ENCODE measurements at places on chromosomes 16 and 17.

DNA sequence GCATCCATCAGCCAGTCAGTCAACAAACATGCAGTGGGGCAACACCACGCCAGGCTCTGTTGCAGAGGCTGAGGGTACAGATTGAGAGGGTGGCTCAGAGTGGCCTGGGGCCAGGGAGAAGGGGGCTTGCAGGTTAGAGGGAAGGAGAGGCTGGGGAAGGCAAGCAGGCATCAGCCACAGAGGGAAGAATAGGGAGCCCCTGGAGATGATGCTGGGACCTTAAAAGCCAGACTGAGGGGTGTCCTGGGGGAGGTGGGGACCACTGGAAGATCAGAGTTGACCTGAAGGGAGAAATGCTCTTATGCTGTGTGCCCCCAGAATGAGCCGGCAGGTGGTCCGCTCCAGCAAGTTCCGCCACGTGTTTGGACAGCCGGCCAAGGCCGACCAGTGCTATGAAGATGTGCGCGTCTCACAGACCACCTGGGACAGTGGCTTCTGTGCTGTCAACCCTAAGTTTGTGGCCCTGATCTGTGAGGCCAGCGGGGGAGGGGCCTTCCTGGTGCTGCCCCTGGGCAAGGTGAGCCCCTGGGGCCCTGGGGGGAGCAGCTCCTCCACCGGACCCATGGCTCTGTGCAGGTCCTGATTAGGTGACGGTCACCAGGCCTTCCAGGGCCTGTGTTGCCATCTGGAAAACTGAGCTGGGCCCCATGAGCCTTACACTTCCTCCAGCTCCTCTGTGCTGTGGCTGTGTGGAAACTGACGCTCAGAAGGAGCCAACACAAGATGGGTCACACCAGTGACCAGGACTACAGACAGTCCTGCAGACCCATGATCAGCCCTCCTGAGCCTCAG is 1.7 kb downstream of the CORO1A start:
- DNase-seq: no peak

- DNase-seq: peak; percentile 72
Measured at GRCh38 chr17:2055292-2056205, 646 bp downstream of the HIC1 start.

DNA sequence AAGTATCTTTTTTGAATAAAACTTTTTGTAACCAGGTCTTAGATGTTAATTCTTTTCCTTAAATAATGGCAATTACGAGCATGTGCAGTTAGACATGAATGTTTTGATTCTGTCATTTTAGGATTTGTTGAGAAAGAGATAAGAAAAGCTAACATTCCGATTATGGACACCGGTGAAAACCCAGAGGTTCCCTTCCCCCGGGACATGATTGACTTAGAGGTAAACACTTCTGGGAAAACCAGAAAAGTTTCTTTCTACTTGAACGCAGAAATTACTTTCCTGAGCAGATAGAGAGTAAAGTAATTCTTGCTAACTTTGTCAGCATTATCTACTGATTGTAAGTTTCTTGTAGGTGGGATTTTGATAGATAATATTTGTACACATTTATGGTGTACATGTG is 9.2 kb downstream of the ATP6V0A1 start:
- DNase-seq: no peak

- no peak for DNase-seq
Measured at GRCh38 chr17:38898291-38898679, 27.1 kb upstream of the LASP1NB start.

DNA sequence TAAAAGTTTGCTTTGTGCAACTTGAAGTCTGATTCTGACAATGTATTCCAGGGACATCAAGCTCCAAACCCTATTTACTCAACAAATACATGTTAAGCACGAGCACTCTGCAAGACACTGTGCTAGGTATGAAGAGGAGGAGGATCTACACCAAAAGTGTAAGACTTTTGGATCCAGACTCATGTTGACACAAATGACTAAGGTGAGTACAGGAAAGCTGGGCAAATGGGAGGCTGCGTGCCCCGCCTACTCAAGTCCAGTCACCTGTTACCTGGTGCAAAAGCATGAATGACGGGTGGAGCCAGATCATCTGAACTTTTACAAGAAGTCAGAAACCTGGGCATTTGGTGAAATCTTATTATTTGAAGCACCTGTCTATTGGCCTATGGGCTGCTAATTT is 120.7 kb downstream of the ABCC12 start:
- no peak for DNase-seq

GRCh38 chr16:67965668-67966548 is 2.5 kb downstream of the SLC12A4 start:
- DNase-seq: no peak

GRCh38 chr16:24645739-24646645 is 83.5 kb upstream of the TNRC6A start:
- DNase-seq: peak; percentile 72

DNA sequence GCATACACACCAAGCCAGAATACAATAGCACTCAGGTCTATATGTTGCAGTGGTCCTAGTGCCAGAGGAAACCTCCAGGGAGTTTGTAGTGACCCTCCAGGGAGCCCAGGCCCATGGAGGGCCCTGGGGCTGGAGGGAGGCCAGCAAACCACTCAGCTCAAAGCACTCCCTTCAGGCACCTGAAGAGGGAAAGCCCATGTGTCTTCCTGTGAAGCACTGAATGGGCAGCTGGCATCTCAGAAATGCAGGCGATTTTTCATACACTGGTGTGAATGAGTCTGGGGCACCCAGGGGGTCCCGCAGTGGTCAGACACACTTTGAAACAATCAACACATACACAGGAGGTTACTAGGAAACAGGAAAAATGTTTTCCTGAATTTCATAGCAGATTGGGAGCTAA is 12.8 kb downstream of the TBC1D26 start:
- peak; percentile 58 for DNase-seq

DNA sequence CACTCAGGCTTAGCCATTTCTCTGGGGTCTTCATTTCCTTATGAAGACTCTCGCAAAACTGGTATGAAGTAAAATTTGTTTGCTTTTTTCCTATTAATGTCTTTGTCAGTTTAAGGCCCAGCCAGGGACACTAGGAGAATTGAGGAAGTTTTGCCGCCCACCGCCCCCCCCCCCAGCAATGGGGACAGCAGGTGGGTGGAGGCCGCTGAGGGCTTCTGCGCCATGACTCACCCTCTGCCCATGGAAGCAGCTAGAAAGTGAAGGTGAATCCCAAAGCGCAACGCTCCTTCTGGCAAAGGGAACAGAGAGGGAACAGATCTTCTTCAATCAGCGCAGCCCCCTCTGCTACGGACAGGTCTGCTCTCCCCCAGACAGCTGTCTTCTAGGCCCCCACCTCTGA is 49.7 kb downstream of the MARF1 start:
- DNase-seq: no peak

DNA sequence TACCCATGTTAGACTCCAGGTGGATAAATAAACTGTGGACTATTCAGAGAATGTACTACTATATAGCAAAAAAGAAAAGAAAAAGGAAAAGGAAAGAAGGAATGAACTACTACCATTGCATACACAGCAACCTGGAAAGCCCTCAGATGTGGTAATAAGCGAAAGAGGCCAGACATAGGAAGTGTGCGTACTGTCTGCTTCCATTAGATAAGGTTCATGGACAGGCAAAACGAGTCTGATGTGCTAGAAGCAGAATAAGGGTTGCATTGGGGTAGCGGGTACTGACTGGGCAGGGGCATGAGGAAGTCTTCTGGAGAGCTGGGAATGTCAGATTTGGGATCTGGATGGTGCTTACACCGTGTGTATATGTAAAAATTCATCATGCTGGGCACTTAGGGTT is 21.8 kb downstream of the CLEC16A start:
- no peak for DNase-seq

GRCh38 chr16:29650771-29651170 is 12.3 kb upstream of the SPN start:
- no peak for DNase-seq

DNA sequence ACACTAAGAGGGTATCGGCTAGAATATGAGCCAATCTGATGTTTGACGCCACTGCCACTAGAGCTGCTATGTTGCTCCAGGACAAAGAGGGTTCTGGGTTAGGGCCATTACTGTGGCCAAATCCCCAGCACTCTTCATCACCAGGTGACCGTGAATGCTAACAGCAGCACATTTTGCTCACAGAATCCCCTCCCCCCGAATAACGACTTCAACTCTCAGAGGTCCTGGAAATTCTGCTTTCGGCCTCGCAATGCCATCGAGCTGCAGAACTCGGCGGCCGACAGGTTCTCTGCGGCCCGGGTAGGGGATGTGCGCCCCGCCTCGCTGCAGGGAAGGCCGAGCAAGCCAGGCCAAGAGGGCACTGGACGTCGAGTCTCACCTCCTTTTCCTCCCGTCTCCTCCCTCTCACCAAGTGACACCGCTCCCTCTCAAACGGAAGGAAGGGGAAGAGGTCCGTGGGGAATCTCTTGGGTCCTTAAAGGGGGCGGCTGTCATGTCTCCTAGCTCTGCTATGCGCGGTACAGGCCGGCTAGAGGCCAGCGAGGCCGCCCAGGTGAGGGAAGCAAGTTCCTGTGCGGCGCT is 31.9 kb downstream of the CDK5R1 start:
- DNase-seq: no peak

DNA sequence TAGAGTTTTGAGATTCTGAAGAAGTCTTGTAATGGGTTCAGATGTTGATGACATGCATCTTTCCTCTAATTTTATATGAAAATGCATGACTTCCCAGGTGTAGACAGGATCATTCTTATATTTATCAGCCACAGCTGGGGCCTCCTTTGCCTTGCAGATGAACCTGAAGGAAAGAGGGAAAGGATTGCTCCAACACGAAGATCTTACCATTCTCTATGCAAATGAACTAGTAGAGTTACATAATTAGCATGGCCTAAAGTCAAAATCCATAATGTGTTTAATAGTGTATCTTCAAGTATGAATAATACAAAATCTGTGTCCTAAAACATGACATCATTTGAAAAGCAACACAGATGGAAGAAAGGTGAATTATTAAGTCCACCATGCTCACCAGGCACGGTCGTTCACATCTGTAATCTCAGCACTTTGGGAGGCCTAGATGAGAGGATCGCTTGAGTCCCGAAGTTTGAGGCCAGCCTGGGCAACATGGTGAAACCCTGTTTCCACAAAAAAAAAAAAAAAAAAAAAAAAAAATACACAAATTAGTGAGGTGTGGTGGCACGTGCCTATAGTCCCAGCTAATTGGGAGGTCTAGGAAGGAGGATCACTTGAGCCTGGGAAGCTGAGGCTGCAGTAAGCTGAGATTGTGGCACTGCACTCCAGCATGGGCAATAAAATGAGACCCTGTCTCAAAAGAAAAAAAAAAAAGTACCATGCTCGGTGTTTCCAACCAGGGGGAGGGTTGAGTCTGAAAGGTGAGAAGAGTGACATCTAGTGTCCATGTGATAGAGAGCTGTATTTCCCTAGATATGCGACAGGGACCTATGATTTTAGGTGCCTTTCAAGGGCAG is 6.3 kb downstream of the VWA3A start:
- peak; percentile 65 for DNase-seq

DNA sequence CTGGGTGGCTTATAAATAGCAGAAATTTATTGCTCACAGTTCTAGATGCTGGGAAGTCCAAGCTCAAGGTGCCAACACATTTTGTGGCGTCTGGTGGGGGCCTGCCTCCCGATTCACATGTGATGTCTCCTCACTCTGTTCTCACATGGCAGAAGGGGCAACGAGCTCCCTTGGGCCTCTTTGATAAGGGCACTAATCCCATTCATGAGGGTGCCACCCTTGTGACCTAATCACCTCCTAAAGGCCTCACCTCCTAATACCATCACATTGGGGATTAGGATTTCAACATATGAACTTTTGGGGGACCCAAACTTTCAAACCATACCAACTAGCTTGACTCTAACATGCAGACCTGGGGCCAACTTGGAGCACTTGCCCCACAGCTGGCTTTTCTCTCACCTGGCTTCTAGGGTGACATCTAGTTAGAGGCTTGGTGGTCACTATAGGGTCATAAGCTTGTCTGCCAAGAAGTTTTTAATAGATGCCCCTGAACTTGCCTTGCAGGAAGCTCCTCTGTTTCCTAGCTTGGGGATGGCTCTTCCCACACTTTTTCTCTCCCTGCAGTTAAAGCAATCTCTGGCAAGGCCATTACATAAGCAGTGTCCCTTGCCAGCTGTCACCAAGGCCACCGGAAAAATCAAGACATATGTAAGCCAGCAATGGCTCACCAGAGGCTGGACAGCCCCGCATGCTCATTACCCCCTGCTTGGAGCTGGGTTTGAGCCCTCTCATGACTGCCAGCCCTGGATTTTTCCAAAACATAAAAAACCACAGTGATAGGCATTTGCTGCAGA is 8.4 kb upstream of the MED9 start:
- no peak for DNase-seq

DNA sequence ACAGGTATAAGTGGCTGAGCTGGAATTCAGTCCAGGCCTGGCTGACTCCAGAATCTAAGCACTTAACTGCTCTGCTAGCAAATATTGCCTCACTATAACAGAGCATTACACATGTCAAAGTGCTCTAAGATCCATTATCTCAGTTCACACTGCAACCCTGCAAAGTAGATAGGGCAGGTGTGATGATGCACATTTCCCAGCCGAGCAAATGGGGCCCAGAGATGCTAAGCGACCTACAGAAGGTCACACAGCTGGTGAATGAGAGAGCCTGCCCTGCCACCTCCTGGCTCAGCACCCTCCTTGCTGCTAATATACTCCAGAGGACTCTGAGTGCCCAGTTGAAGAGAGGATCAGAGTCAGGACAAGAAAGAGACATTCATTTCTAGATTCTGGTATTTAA is 73.6 kb upstream of the CCL1 start:
- no peak for DNase-seq

- DNase-seq: no peak
Measured at GRCh38 chr16:28126684-28127620, 63.4 kb upstream of the GSG1L start.

DNA sequence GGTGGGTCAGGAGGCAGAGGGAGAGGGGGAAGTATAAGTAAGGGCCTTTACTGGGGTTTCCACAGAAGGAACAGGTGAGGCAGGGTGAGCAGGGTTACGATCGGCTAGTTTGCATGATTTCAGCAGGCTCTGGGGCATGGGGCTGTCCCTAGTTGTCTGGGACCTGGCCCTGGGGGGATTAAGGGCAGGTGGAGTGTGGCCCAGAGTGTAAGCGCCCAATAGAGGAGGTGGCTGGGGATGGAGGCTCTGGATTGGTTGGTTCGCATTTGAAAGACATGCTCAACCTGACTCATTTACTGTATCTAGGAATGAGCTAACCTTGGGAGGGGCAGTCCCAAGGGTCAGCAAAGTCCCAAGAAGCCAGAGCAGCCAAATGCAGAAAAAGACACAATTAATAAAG is 230.3 kb downstream of the MAP2K4 start:
- no peak for DNase-seq

DNA sequence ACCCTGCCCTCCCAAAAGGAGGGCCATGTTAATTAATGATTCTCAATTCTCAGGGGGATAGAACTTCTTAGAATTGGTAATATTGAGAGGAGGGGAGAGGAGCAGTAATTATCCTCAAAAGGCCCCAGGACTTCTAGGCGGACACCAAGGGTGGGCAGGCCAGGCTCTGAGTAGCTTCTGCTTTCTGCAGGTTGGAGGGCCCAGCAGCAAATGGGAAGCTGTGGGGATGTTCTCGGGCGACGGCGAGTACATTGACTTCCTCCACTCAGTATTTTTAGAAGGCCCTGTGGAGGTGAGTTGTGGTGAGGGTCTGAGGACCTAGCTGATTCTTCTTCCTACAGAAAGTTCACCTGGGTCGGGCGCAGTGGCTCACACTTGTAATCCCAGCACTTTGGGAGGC is 57.5 kb downstream of the DNAH2 start:
- no peak for DNase-seq

- DNase-seq: no peak
Measured at GRCh38 chr16:64276646-64277045, 845.2 kb downstream of the CDH11 start.
